Lower leg skin (tissue), 4 donors: ENCODE measurements at places on chromosomes 7 and 10. TPM values are rescaled to one million over a fixed set of nuclear protein-coding genes. Genes with fewer than 3 reads are reported as not detected.

GRCh38 chr7:108459922-108460551 lies 3.8 kb upstream of the NRCAM start:
- no peak for DNase-seq

CFAP70 gene
- total RNA-seq: 1.9 TPM

HABP2 gene
- total RNA-seq: not detected

PNLIP gene
- total RNA-seq: not detected

DNA sequence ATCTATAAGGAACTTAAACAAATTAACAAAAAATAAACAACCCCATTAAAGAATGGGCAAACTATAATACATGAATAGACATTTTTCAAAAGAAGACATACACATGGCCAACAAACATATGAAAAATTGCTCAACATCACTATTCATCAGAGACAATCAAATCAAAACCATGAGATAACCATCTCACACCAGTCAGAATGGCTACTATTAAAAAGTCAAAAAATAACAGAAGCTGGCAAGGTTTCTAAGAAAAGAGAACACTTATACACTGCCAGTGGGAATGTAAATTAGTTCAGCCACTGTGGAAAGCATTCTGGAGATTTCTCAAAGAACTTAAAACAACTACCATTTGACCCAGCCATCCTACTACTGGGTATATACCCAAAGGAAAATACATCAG lies 280.5 kb downstream of the THSD7A start:
- DNase-seq: no peak

SDK1 gene
- 3.7 TPM for total RNA-seq

DNA sequence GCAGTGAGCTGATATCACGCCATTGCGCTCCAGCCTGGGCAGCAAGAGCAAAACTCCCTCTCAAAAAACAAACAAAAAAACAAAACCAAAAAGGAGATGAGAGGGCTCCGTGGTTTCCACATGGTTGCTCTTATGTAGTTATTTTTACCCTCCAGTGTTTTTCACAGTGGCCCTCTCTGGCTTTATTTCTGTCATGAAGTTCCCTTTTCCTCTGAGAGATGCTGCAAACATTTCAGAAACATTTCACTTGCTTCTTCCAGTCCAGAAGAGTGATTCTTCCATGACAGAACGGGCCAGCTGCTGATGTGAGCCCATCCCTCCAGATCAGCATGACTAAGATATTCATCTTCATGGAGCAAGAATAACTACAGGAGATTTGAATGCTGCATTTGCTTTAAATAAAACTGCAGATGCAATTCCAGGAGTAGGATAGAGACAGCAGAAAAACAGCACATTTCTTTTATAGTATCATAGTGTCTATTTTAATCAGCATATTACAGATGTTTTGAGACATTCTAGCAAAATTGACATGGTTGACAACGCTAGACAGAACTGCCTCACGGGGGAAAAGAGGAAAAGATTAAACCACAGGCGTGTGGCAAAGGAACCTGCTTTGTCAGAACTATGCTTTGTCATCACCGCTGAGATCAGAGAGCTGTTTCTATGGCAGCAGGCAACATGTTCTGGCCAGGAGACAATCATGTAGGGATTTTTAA lies 40.3 kb downstream of the NRCAM start:
- no peak for DNase-seq

DNA sequence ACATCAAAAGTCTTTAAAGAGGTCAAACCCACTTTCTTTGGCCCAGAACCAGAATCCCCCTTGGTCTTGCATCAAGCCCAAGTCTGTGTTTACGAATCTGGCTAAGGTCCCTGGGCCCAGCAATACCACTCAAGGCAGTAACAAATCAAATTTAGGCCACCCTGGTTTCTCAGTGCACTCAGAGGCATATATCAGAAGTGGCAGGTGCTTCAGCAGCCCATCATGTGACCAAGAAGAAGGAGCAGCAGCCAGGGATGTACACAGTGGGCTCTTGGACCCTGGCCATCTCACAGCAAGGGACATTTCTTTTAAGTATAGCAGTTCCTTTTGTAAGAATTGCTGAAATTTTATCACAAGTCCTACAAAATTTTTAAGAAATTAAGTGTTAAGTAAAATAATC lies 7.3 kb upstream of the SLC25A13 start:
- DNase-seq: no peak

GRCh38 chr7:128146052-128146451 lies 95.0 kb upstream of the LEP start:
- no peak for DNase-seq

DNA sequence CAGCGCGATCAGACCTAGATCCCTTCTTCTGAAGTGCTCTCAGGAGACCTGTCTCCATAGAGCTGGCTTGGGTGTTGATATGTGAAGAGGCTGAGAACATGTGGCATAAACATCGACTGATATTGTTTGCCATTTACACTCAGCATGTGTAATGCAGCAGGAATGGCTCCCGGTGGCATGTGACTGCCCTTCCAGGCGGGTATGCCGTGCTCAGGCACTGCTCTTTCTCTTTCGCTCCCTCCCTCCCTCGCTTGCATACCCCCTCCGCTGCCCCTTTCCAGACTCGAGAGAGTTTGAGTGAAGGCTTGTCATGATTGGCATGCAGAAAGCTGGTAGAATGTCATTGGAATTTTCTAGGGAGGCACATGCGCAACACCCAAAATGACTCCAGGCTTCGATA lies 107.3 kb upstream of the PDCD4 start:
- DNase-seq: no peak
